SK-N-SH (cell line): ENCODE measurements at places on chromosomes 2 and 18. TPM values are rescaled to one million over a fixed set of nuclear protein-coding genes. Genes with fewer than 3 reads are reported as not detected.
A peak's percentile ranks its signal among the peaks of the same experiment; 100 is the strongest.

Gene FHOD3
- 10.9 and 11.6 TPM in 2 replicates for polyA plus RNA-seq

Gene ZC3H15
- 26.5 and 27.7 TPM in 2 replicates for polyA plus RNA-seq

Gene ANTXR1
- 106 and 114 TPM in 2 replicates for polyA plus RNA-seq

Gene CNTNAP5
- polyA plus RNA-seq = 0.02 and 0.08 TPM in 2 replicates

Gene RRM2
- polyA plus RNA-seq = 23.6 and 38.9 TPM in 2 replicates

DNA sequence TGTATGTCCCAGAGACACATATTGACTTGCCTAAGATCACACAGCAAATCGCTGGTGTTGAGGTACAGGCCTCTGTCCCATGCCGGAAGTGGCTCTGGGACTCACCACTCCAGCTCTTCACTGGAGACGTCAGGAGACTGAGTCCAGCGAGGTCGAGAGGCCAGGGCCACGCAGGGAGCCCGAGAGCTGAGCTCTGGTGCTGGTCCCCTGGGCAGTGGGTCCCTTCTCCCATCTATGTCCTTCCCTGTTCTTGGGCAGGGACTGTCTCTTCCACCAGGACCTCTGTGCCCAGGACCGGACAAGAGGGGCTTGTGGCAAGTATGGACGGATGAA, 62.4 kb upstream of the TWIST2 start:
- no peak for DNase-seq

DNA sequence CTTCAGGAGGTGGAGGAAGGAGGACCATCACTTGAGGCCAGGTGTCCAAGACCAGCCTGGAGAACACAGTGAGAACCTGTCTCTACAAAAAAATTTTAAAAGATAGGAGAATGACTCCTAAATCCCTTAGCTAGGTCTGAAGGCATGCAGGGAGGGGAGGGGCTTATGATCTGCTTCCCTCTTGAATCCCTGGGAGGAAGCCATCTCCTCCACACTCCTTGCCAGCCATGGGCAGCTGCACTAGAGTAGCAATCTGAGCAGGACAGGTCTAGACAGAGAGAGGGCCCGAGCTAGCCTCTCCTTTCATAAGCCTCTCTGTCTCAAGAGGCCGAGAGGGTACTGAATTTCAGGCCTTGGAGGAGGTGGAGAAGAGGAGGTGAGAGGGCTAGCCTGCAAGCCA, 42.5 kb downstream of the DAPL1 start:
- DNase-seq = no peak

DNA sequence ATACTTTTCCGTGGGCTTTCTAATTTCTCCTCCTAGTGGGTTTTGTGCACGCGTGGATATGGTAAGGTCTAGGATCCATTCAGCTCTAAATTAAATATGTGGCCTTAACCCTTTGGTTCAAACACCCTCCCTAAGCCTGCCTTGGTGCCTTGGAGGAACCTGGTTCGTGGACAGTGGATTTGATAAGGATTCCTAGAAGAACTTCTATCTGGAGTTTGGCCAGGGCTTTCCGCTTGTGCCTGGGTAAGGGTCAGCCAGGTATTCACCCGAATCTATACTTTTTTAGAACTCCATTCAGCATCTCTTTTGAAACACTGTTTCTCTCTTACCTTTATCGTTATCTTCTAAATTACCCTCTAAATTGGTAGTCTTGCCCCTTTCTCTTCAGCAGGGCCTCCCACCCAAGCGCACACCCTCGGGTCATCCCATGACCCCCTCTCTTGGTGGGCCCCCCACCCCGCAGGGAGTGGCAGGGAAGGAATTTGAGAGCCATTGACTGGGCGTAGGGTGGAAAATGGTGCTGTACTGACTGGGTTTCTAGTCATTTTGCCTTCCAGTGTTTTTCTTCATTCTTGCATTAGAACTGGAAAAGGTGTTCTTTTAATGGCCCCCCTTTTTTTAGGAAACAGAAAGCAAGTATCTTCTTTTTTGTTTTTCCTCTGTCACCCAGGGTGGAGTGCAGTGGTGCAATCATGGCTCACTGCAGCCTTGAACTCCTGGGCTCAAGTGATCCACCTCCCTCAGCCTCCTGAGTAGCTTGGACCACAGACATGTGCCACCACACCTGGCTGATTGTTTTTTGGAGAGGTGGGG, 1.8 kb downstream of the SOCS6 start:
- no peak for DNase-seq

DNA sequence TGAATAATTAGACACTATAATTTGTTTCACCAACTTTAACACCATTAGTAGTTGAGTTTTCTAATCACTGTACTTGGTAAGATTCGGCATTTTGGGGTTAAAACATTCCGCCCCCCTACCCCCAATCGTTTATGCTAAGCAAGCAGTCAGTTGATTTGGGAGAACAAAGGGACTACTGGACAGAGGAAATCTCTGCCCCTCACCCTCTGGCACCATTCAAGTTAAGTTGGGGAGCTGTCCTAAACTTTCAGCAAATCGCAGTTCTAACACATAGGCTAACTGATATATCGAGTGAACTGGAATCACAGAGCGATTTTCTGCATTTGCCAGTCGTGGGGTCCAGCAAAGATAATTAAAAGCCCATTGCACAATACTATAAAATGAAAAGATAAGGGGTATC, 5.6 kb downstream of the KLF7 start:
- no peak for DNase-seq

- no peak for DNase-seq
Measured at GRCh38 chr2:163647300-163647699, 88.5 kb downstream of the FIGN start.

DNA sequence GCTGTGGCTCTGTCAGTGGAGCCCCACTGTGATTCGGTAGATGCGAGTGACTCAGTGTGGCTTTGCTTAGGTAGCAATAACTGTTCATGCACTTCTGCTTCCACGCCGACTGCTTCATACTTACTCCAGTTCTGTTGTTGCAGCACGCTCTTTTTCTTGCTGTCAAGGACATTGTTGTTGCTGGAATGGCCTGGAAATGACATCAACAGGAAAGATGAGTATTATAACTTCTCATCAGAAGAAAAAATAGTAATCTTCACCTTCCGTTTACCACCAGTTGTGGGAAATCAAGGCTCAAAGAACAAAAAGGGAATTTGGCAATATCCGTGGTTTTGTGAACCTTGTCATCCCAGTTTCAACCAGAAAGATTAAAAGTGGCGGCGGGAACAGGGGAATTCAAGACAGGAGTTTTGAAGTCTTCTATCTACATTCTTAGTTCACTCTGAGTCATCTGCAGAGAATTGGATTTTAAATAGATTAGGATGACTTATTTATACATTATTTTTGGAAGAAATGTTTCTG, 8.3 kb downstream of the TM4SF20 start:
- no peak for DNase-seq

DNA sequence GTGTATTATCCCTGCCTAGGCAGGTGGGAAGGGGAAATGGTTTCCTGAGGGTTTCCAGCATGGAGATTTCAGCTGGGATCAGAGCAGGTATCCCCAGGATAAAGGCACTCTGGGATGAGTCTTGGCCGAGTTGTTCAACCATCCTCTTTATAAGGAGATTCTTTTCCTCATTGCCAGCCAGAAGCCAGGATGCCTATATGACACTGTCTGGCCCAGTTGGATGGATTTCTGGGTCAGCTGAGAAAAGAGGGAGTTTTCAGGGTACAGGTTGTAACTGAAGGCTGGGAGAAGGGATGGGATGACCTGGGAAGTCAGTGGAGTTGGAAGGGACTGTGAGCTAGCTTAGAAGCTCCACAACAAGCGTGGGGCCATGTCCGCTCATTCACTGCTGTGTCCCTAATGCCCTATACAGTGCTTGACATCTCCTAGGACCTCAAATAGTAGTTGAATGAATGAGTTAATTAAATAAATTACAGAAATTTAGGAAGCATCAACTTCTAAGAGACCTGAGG, 8.3 kb downstream of the RHOB start:
- DNase-seq = no peak

DNA sequence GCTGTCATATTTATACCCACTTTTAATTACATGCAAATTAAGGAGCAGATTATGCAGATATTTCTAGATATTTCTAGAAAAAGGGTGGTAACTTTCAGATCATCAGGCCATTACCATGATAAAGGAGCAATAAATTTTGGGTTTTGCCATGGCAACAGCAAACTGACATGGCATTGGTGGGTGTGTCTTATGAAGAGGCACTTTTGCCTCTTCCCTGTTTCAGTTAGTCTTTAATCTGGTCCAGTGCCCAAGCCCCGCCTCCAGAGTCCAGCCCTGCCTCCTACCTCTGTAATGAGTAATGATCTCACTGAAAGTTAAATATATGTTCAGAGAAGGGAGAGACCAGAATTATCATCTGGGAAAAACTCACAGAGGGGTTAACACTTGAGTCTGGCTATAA, 124.8 kb downstream of the SCG2 start:
- no peak for DNase-seq

- peak; percentile 13 for DNase-seq
Measured at GRCh38 chr18:2961821-2962220, 51.1 kb downstream of the LPIN2 start.

DNA sequence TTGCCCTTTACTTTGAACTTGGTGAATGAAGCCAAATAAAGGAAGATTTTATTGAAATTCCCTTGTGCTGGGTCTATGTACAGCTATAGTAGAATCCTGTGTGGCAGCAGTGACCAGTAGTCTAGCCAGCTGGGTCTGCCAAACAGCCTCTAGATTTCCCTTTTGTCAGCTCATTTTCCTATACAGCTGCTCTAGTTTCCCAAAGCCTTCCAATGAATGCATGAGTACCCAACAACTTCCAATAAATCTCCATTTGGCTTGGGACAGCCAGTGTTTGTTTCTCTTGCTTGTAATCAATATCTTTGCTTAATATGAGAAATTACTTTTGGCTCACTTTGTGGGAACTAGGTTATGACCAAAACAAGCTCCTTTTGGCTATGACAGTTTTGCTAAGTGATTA, 43.6 kb downstream of the SCN9A start:
- DNase-seq = no peak

- no peak for DNase-seq
Measured at GRCh38 chr18:62413206-62413605, 88.1 kb downstream of the TNFRSF11A start.

GRCh38 chr2:155145758-155146229, 447.3 kb downstream of the KCNJ3 start:
- DNase-seq = no peak

GRCh38 chr18:60596928-60597327, 224.4 kb upstream of the MC4R start:
- no peak for DNase-seq

DNA sequence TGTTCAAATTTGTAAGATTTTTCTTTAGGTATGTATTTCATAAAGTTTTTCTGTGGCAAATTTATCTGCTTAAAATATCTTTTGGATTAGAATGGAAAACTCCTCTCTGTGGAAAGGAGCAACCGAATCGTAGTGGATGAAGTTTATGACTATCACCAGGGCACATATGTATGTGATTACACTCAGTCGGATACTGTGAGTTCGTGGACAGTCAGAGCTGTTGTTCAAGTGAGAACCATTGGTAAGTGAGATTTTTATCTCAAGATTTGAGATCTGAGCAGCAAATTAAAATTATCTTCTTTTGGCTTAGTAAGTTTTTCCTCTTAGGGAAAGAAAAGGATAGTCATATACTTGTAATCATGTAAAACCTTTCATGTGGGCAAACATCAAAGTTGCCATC, 14.2 kb downstream of the IL18RAP start:
- DNase-seq = no peak

- no peak for DNase-seq
Measured at GRCh38 chr2:36184848-36185247, 170.7 kb upstream of the CRIM1 start.

DNA sequence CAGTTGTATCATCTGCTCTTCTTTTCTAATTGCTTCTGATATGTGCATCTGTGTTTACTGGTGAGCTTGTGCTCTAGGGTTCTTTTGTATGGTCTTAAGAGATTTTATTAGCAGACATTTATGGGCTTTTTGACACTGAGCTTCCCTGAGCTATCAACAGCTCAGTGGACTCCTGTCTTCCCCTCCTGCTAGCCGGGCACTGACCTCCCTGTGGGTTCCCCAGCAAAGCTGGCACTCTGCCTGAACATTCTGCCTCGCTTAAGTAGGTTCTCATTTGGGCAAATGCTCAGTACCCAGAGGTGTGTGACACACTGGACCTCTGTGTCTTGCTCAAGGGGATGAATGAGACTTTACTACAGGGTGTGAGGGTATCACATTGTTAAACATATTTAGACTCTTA, 15.8 kb downstream of the TRAF3IP1 start:
- no peak for DNase-seq

DNA sequence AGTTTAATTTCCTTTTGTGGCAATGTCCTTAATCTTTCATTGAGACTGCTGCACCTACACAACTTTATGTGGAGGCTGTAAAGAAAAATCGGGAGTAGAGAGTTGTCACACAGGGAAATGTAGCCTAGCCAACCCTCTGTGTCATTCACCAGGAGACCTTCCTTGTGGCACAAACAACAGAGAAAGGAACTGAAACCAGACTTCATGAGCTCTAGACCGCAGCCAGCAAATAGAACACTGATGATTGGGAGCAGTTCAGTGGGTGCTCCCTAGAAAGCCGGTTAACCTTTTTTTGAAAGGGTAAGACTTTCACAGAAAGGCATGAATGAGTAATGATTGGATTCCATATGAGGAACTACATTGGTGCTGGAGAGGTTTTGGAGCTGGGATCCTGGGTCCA, 1752.4 kb upstream of the CELF4 start:
- DNase-seq = no peak

GRCh38 chr2:53510401-53510800, 257.2 kb upstream of the CHAC2 start:
- DNase-seq = no peak
